ENCODE measurements at places on chromosomes 2 and 18.

GRCh38 chr18:78099979-78100588 is 850.4 kb downstream of the GALR1 start:
- DNase-seq, result no peak

- no peak for DNase-seq
Measured at GRCh38 chr2:137644731-137645130, 319.5 kb upstream of the HNMT start.

DNA sequence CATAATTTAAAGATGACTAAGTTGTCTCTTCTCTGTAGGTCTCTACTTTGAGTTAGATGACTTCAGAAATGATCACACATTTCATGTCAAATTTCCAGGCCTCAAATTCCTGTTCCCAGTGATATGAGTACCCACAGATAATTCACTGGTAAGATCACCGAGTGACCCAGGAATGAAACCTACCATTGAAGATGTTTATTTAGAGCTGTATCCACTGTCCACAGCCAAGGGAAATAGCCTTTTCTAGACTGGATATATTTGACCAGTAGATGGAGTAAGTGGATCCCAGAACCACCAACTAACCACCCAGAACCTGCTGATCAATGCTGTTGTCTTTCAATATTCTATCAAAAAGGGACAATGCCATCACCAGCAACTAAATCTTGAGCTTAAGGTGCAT is 238.8 kb downstream of the SLC8A1 start:
- DNase-seq, result no peak

DNA sequence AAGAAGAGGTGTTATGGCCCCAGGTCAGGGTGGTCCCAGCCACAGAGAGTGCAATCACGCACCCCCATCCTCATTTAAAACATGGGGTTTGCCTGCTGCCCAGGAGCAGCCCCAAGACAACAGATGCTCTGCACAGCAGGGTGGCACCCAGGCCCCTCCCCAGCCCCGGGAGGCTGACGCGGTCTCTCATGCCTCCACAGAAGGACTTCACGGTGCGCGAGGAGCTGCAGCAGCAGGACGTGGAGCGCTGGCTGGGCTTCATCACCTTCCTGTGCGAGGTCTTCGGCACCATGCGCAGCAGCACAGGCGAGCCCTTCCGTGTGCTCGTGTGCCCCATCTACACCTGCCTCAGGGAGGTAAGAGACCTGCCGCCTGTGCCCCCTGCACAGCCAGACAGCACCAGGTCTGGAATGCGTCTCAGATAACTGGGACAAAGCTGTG is 133.7 kb downstream of the SMAD7 start:
- DNase-seq, result no peak

DNA sequence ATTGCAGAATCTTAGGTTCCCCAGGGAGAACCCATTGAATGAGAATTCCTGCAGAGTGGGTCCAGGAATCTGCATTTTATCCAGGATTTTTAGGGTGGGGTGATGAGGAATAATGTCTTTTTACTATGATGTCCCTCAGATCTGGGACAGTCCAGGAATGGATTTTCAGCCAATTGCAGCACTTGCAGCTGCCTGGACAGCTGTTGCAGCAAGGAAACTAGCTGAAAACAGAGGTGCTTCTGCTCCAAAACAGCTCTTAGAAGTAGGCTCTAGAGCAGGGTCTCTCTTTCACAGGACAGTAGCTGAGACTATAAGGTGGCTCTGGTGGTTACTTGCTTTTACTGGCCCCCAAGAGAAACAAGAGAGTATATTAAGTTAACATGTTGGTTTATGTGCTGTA is 9.1 kb downstream of the GLI2 start:
- no peak for DNase-seq

DNA sequence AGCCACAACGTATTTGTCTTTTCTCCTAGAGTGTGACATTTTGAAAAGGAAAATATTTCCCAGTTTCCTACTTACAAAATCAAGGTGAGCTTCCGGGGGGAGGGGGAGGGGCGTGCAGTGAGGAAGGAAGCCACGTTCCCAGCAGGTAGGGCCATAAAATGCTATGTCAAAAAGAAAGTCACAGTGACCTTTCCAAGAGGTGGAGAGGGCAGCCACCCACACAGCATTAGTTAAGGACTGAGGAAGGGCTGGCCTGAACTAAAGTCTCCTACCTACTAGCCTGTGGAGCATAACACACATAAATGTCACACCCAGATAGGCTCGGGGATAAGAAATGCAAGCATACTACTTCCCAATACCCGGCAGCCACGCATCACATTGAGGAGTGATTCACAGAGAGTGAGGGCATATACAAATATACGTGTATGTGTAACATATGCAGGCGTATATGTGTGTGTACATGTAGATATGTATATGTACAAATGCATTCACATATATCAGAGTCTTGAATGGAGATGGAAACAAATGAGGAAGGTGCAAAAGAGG is 191.1 kb downstream of the STK39 start:
- DNase-seq, result no peak

DNA sequence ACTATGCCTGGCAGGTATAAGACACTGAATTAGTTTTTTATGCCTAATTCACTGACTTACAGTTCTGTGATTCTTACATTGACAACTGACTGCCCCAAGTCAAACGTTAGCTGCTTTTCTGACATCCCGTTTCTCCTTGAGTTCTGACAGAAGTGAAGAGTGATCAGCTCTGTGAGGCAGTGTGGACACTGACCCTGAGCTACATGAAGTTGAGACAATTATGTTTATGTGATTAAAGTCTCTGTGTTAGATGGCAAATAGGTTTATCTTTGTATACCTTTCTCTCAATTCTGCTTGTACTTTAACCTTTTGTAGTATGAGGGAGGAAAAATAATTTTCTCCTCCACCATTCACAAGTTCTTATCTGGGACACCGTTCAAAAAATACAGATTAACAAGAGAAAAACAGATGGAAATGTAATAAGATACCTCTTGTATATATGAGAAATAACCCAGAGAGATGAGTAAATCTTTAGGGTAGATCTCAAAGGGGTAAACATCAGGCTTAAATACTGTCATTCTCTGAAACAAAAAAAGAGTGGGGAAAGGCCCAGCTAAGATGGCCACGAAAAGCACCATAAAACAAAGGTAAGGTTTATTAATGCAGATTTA is 85.4 kb upstream of the B3GNT2 start:
- no peak for DNase-seq

GRCh38 chr2:54176577-54176976 is 61.2 kb downstream of the ACYP2 start:
- peak; percentile 9 for DNase-seq
